ENCODE measurements at places on chromosomes 12 and 14.

DNA sequence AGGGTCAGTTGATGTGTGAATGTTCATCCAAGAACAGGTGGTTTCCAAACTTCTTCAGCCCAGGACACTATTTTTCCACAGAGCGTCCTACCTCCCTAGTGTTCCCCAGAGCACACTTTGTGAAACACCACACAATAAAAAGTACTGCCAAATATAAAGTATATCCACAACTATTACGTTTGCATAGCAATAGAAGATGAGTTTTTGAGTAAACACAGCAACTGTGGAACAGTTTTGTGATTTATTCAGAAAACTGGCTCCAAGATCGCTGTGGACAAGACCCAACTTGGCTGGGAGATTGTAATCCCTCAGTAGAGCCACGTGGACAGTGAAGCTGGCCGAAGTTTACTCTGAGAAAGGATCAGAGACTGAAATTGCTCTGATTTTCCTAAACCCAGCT, 14.5 kb upstream of the MAP1LC3B2 start:
- no peak for DNase-seq

- DNase-seq = no peak
Measured at GRCh38 chr14:23361320-23361719, 3.7 kb downstream of the EFS start.

GRCh38 chr14:23145794-23146350, 26.8 kb upstream of the CEBPE start:
- DNase-seq = no peak

GRCh38 chr12:31259136-31259886, 66.6 kb downstream of the SINHCAF start:
- DNase-seq = no peak

DNA sequence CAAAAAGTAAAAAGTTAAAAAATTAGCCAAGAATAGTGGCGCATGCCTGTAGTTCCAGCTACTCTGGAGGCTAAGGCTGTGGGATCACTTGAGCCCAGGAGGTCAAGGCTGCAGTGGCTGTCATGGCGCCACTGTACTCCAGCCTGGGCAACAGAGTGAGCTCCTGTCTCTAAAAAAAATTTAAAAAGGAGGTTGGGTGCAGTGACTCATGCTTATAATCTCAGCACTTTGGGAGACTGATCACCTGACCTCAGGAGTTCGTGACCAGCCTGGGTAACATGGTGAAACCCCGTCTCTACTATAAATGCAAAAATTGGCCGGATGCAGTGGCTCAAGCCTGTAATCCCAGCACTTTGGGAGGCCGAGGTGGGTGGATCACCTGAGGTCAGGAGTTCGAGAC, 8.2 kb upstream of the YLPM1 start:
- no peak for DNase-seq

- no peak for DNase-seq
Measured at GRCh38 chr12:45292486-45293195, 76.7 kb downstream of the ANO6 start.

DNA sequence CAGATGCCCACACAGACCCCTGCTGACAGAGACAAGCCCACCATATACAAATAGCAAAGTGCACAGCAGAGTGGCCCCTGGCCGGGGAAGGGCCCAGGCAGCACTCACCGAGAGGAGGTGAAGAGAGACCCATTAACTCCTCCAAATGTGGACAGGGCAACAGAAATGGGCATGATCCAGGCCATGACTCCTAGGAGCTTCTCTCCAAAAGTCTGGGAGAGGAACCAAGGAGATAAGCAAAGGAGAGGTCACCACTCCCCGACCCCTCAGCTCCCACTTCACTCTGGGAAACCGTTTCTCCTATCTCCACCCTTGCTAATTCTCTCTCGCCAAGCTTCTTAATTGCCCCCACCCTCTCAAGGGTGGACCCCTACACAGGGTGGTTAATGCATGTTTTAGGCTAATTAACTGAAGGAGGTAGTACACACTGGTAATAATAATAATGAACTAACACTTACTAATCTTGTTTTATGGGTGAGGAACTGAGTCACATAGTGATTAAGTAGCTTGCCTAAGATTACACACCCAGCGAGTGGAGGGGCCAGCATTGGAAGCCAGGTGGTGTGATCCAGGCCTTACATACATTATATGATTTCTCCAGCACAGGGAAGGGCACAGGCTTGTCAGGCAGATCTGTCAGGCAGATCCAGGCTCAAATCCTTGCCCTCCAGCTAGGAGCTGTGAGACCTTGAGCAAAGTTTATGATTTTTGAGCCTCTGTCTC, 18.9 kb upstream of the CEBPE start:
- no peak for DNase-seq

DNA sequence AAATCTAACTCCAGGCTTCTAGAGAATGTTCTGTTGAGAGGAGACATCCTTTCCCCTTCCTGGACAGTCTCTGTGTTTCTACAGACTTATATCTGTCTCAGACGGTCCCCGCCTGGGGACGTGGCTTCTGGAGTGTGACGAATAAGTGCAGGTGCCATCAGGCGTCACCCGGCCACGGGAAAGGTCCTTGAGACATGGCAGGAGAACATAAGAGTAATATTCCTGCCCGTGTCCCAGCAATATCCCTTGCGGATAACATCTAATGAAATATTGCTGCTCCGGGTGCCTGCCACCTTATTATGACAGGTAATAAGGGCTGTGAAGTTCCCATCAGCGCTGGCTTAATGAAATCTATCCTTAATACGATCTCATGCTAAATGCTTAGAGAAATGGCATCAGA, 139.6 kb downstream of the PIWIL1 start:
- DNase-seq = no peak

GRCh38 chr14:82642425-82642824, 1108.8 kb upstream of the SEL1L start:
- no peak for DNase-seq

DNA sequence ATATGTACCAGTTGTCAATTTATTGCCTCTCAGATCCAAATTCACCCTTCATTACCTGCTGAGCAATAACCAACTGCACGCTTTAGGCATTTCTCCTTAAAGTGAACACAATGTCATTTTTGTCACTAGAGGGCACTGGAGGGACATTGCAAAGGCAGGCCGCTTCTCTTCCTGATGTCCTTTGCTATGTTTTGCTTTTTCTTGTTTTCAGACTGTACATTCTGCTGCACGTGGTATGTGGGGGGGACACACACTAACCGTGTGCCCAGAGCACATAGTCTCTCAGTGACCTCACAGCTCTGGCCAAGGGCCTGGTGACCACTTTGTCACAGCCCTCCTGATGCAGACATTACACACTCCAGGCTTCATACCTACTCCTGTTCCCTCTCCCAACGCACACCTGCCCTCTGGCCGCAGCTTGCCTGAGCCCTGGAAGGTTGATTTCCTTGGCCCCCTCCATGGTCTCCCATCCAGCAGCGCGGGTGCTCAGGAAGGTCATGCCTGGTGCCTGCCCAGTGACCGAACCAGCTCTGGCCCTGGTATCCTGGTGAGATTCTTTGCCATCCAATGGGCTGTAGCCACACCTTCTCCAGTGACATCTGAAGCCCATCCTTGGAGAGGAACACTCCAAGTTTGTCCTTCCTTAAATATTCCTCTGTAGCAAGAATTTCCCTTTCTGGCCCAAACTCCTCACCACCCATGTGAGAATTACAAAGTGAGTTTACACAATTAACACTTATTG, 39.9 kb downstream of the MYO1H start:
- DNase-seq = peak; percentile 1

DNA sequence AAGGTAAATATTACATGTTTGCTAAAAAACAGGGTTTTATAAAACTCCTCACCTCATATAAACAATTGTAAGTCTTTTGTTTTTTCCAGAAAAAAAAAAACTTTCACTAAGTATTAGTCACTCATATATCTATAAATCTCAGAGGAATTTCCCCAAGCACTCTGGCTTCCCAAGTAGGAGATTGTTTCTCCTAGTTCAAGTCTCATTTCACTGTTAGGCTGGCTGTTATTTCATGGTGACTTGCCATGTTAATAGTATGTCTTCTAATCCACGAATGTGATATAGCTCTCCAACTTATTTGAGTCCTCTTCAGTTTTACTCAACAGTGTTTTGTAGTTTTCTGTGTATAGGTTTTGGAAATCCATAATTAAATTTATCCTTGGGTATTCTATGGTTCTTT, 61.6 kb downstream of the CAPZA3 start:
- no peak for DNase-seq

DNA sequence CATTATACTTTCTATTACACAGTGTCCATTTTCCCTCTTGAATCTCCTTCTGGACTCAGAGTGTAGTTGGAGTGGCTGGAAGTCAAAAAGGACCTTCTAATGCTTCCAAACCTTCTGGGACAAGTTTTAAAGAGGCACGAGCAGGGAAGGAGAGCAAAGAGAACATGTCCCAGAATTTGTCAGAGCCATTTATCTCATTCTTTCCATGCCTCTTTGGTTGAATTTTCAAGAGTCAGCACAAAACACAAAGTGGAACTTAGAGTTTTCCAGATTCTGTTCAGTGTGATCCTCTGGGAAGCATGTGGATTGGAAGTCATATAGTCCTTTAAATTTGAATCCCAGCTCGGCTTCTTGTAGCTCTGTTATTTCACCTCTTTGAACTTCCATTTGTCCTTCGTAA, 138.2 kb upstream of the PWP1 start:
- no peak for DNase-seq

GRCh38 chr14:65239143-65239937, 137.0 kb upstream of the MAX start:
- no peak for DNase-seq

- DNase-seq = no peak
Measured at GRCh38 chr12:95141310-95141709, 67.9 kb upstream of the NR2C1 start.

DNA sequence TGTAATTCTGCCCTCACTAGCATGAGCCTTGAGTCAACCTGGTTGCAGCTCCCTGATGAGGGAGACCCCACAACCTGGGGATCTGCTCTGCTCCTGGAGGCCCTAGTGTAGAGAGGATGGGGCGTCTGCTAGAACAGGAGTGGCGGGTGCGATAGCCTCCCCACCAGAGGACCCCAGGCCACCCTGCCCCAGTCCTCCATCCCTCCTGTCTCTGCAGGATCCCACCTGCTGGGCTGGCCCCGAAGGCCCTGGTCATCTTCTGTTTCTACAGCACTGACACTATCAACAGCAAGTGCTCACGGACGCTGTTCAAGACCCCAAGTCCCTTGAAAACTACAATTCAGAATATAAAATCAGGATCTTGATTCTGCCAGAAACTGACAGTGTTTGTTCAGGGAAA, 15.2 kb downstream of the ANHX start:
- no peak for DNase-seq

DNA sequence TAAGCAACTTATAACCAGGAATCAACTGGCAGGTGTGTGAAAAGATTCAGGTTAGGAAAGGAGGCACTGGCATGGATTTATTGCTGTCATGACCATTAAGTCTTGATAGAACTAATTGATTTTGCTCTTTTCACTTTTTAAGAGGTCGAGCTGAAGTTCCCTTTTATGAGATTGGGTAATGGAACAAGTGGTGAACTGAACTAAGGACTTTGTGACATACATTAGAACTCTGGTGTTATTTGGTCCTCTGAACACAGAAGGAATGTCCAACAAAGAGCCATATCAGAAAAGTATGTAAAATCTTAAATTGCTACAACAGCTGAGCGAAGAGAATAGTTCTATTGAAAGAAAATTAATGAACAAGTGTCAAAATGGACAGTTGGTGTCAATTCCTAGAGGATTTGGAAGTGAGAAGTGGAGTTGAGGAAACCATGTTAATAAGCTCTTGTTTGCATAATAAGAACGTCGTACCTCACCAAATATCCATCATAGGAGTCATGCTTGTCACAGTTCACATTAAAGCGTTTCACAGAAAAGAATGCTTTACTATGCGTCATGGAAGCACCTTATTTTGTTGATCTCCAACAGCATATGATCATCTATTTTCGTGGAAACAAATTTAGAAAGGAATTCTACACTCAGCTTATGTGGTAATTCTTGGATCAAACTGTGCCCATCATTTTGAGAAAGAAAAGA, 8.4 kb upstream of the MYF6 start:
- DNase-seq = no peak

- no peak for DNase-seq
Measured at GRCh38 chr12:39902821-39903220, 203.1 kb downstream of the SLC2A13 start.

- peak; percentile 83 for DNase-seq
Measured at GRCh38 chr14:60723907-60724618, at the start of gene SIX4. TSS of gene SIX4 (minus strand) at chr14:60724351. CDS start at chr14:60724074, 277 bp downstream.

- DNase-seq = no peak
Measured at GRCh38 chr12:104514092-104514810, 57.5 kb downstream of the CHST11 start.

- no peak for DNase-seq
Measured at GRCh38 chr12:11704089-11704488, 54.6 kb downstream of the ETV6 start.

GRCh38 chr14:92673601-92674150, 74.8 kb downstream of the LGMN start:
- DNase-seq = no peak

DNA sequence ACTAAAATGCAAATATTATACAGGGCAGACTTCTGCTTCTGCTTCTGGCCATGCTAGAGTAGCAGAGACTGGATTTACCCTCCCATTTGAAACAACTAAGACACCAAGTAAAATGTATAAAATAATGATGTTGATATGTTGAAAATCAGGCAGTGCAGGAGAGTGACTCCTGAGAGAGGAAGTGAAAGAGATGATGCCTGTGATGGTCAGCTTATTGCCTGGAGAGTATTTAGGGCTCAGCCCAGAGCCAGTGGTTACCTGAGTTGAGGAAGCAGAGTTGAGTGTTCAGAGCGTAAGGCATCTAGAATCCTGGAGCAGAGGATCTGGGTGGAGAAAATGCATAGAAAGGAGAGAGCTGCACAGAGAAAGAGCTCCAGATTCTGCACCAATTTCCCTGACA, 131.8 kb upstream of the C14orf180 start:
- DNase-seq = no peak

- DNase-seq = no peak
Measured at GRCh38 chr14:101068313-101069227, 165.0 kb upstream of the RTL1 start.

- DNase-seq = no peak
Measured at GRCh38 chr14:68714991-68715924, 77.6 kb downstream of the ZFP36L1 start.

GRCh38 chr14:89927186-89927865, 27.2 kb downstream of the EFCAB11 start:
- no peak for DNase-seq

GRCh38 chr12:75507086-75507485, 4.3 kb downstream of the KRR1 start:
- DNase-seq = no peak

All from AG09319 (cell line).